HS-27A (cell line): ENCODE measurements at places on chromosomes 6 and 20.

DNA sequence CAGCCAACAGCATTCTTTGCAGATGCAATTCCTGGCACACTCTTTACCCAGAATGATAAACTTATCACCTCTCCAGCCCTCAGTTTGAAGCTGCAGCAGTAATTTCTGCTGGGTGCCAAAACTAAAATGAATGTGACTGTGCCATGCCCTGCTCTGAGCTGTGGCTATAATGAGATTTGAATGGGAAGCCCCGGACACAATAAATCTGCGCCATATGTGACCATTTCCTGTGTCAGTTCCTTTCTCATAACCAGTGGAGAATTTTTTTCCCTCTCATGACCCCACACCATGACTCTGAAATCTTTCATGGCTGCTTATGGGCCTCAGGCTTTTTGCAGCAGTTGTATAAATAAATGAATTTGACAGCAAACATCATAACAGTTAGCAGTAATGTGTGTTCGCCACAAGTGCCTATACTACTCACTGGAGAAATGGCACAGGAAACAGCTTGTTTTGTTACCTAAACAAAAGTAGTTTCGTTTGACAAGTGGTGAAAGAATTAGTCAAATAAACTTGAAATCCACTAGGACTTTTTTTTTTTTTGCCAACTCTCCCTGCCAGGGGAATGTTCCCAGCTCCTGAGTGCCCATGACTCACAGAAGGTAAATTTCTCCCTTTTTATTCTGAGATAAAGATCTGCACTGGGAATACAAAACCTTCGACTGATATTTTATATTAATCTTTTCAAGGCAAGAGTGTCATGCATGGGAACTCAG is 408.4 kb downstream of the PKHD1 start:
- no peak for DNase-seq

DNA sequence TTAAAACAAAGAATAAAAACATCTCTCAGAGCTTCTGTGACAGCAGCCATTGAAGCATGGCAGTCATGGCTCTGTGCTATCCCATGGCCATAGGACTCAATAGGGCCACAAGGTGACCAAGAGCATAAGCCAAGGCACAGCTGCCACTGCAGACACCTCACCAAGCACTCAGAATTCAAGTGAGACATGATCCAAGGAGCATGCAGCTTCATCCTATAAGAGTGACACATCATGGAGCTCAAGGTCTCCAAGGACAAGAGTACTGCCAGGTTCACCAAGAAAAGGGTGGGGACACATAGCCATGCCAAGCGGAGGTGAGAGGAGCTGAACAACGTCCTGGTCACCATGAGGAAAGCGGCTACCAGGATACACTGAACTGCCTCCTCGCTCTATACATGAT is 53.0 kb downstream of the RCAN2 start:
- DNase-seq, result no peak

DNA sequence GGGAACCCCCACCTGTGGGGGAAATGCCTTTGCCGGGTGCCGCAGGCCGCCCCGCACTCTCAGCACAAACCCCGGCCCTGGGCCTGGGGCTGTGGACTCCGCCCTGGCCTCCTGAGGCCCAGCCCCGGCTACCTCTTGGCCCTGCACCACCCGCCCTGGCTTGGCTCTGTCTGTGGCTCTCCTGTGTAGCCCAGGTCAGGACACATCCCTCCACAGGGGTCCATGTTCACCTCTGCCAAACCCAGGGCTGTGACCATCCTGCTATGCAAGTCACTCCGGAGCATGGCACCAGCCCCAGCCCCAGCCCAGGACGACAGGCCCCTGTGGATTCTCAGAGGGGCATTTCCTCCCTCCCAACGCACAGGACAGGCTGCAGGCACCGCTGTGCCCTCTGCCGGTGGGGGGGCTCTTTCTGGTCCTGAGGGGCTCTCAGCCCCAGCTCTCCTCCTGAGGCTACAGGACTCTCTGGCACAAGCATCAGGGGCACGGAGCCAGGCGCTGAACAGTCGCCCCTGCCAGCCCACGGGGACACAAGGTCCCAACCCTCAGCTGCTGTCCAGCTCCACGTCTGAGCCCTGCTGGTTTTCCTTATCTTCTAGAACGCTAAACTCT is 45.7 kb downstream of the TAF4 start:
- DNase-seq, result no peak

DNA sequence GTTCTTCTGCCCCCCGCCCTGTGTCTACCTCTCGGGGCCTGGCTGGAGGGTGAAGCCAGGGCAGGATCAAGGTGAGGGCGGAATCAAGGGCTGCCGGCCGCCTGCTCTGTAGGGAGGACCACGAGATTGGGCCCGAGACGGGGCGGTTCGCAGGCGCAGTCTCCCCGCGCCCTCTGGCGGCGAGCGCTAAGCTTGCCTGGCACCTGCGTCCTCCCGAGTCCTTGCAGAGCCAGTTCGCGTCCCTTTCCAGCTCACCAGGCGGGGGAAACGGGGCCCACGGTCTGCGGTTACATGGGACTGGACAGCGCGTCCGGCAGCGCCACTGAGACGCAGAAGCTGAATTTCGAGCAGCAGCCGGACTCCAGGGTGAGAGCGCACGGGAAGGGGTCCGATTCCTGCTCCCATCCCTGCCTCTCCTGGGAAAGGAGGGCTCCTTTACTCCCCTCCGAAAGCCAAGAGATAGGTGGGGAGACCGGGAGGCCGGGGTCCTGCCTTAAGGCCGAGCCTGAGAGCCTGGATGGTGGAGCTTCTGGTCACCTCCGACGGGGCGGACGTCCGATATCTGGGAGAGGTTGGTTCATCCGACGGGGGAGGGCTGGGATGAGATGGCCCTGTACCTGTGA is 3.6 kb upstream of the MATN4 start:
- DNase-seq, result no peak

DNA sequence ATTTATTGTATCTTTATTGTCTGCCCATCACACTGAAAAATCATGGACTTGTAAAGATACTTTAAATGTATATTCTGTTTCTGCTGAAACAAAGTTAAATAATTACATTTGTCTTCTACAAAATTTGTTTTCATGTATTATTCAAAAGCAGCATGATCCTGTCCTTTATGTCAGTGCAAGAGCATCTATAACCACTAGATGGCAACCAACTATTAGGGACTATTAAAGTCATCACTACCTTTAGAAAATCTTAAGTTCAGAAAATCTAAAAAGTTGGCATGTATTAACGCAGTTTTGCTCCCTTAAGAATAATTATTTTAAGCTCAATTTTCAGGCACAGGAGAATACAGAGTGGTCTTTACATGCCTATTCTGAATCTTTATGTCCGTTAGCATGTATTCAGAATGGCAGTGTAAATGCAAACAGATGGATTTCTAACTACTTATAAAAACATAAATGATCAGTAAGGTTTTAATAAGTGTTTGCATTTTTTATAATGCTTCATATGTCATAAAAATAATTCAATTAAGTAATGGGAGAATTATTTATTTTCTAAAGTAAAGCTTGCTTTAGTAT is 17.8 kb downstream of the TMEM30A start:
- DNase-seq, result no peak

- no peak for DNase-seq
Observed at GRCh38 chr6:84549917-84550316, 214.5 kb downstream of the TBX18 start.

- no peak for DNase-seq
Observed at GRCh38 chr20:43767686-43768474, 41.1 kb upstream of the GTSF1L start.

DNA sequence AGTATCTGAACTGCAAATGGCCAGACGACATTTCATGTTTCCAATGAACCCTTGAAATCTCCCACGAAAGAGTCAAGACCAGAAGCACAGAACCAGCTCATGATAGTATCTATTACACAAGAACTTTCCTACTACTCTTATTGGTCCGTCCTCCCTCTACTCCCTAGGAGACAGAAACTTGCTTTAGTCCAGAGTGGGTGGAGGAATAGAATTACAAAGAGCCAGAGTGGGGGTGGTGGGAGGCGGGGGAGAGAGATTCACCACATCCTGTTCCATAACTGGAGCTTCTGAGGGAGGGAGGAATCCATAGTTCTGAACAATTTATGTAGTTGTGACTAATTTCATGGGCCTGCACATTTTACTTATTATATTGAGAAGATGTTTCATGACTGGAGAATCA is 18.5 kb upstream of the WFDC10A start:
- peak; percentile 27 for DNase-seq
